ENCODE measurements at places on chromosomes 11 and 22.

GRCh38 chr11:44680982-44681597 lies 45.7 kb upstream of the TSPAN18 start:
- DNase-seq, result no peak

GRCh38 chr22:47202819-47203553 lies 440.5 kb downstream of the TBC1D22A start:
- no peak for DNase-seq

DNA sequence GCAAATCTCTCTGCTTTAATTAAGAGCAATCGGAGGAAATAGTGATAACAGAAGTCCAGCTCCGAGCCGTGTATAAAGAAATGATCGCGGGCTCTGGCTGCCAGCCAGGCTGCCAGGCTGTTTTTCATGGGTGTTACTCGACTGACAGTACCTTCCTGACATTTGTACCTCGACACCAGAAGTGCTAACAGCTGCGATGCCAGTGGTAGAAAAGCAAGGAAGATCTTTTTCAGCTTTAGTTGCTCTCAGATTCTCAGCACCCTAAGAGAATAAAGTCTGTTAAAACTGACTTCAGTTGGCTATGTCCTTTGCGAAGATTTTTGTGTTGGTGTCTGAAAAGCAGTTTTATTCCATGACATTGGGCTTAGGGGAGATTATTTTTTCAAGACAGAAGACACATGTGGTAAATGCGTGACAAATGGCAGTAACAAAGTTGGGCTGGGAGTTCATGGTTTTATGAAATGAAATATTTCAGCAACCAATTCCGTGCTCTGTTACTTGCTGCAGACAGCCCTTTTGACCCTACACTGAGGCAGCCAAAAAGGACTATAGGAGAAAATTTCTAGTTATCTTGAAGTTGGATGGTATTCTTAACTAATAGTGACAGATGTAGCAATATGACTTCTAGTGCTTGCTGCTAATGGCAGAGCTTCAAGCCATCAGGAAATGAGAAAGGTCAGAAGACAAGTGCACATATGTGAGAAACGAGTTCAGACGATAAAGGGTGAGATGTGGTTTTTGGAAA lies 296.2 kb downstream of the CNTN5 start:
- DNase-seq, result no peak

DNA sequence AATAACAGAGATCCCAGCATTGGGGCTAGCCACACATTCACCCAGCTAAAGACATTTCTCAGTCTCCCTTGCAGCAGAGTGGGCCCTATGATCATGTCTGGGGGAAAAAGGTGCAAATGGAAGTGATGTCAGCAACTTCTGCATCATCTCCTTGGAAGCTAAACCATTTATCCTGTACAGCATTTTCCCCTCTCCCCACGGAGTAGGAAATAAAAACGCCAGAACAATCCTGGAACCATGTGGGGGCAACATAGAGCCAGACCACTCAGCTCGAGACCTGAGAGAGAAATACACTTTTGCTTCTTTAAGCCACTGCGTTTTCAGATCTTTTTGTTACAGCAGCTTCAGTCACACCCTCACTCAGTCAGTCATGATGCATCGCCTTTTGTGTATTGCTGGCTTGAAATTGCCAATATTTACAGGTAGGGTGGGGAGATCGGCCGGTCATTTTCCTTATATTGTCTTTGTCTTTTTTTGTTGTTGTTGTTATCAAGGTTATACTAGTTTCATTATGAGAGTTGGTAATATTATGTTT lies 9.1 kb upstream of the RAC2 start:
- no peak for DNase-seq

- no peak for DNase-seq
Observed at GRCh38 chr22:17922925-17923903, 101.1 kb downstream of the MICAL3 start.

DNA sequence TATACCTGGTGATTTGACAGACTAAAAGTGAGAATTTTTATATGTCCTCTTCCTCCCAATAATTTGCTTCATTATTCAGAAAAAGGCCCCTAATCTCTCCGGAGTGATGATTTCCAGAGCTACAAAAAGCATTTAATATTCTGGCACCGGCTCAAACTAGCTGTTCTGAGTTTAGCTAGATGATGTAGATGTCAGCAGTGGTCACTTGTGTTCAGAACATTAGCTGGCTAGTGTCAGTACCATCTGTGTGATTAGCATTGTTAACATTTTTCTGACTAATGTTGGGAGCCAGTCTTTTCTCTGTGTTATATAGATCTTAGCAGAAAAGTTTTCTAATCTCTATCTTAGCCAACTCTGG lies 68.7 kb upstream of the RRM1 start:
- DNase-seq, result no peak

DNA sequence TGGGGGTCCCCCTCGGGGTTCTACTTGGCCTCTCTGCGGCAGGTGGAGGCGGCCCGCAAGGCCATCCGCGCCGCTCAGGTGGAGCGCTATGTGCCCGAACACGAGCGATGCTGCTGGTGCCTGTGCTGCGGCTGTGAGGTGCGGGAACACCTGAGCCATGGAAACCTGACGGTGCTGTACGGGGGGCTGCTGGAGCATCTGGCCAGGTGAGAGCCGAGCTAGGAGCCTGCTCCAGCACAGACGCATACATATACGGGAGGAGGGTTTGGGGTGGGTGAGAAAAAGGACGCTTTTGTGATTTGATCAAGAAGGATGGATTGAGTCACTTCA lies 415 bp downstream of the CENATAC start:
- DNase-seq, result no peak

GRCh38 chr11:113141010-113141409 lies 173.4 kb upstream of the TTC12 start:
- DNase-seq, result no peak

DNA sequence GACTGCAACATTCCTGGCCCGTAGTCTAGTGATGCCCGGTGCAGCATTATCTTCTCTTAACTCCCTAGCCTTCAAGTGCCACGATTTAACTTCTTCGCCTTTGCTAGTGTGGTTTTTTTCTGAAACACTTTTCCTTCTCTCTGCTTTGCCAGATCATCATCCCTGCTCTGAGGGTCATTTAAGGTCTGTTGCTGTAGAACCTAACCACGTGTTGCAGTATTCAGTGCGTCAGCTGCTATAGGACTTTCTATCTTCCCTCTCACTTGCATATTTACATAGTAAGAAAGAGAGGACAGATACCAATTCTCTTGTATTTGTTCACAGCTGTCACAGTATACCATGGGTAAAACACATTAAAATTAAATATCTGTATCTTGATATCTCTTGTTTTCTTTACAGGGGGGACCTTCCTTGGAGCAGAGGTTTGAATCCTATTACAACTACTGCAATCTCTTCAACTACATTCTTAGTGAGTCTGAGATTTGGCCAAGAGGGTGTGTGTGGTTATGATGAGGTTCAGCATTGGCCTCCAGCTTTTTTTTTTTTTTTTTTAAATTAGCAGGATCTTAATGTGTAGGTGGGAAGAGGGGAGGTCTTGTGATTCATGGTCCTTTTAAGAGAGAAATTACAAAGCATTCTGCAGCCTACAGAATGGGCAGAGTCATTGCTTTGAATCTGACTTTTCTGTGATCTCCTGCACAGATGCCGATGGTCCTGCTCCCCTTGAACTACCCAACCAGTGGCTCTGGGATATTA lies 13.5 kb downstream of the EIF3L start:
- DNase-seq, result no peak

DNA sequence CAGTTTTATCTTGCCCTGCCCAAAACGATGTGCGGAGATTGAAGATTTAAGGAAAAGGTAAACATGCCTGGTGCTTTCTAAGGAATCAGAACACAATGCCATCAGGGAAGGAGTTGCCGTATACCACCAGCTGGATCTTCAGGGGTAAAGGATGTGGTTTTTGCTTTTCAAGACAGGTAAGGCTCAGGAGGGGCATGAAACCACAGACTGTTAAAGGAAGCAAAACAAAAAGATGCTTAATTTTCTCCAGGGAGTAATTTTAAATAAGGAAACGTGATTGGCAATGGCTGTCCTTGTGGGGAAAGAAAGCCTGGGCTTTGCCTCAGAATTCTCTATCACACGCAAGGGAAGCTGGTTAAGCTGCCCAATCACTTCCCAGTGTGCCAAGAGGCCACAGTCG lies 655.6 kb downstream of the OPCML start:
- no peak for DNase-seq

DNA sequence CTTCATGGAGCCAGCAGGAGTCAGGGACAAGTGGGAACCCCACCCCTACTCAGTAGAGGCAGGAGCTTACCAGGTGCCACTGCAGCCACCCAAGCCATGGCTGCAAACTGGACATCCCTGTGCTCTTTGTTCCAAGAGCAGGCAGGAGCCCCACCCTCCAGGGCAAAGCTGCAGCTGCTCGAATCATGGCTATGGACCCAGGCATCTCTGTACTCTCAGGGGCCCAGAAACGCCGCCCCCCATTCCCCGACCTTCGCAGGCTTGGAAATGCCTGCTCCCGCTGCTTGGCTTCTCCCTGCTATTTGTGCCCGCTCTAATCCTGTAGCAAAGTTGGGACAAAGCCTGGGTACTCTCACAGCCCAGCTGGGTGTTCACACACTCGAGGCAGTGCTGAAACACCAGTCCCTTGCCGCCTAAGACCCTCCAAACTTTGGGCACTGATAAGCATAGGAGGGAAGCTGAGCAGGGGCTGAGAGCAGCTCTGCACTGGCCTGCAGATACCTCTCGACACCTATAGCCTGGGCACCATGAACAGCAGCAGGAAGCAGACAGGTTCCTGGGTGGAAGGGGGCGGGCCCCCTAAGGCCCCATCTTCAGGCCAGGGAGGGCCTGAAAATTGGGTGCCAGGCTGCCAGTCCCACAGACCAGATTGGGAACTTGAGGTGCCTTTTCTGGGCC lies 402.4 kb downstream of the LRRC4C start:
- DNase-seq, result no peak

GRCh38 chr11:65932558-65932919 lies 12.7 kb upstream of the TSGA10IP start:
- no peak for DNase-seq

Data from stimulated activated CD4-positive, alpha-beta T cell treated with anti-CD3 and anti-CD28 coated beads, Interleukin-1b, Interleukin-23, amount 100 ng/mL, for 4 hours (primary cell).